Smooth muscle cell of the brain vasculature (primary cell): ENCODE measurements at places on chromosomes 1 and 21.

GRCh38 chr1:176543360-176544129 is 80.6 kb downstream of the PAPPA2 start:
- DNase-seq: no peak

GRCh38 chr21:45588871-45589491 is 46.7 kb upstream of the SLC19A1 start:
- DNase-seq: no peak

DNA sequence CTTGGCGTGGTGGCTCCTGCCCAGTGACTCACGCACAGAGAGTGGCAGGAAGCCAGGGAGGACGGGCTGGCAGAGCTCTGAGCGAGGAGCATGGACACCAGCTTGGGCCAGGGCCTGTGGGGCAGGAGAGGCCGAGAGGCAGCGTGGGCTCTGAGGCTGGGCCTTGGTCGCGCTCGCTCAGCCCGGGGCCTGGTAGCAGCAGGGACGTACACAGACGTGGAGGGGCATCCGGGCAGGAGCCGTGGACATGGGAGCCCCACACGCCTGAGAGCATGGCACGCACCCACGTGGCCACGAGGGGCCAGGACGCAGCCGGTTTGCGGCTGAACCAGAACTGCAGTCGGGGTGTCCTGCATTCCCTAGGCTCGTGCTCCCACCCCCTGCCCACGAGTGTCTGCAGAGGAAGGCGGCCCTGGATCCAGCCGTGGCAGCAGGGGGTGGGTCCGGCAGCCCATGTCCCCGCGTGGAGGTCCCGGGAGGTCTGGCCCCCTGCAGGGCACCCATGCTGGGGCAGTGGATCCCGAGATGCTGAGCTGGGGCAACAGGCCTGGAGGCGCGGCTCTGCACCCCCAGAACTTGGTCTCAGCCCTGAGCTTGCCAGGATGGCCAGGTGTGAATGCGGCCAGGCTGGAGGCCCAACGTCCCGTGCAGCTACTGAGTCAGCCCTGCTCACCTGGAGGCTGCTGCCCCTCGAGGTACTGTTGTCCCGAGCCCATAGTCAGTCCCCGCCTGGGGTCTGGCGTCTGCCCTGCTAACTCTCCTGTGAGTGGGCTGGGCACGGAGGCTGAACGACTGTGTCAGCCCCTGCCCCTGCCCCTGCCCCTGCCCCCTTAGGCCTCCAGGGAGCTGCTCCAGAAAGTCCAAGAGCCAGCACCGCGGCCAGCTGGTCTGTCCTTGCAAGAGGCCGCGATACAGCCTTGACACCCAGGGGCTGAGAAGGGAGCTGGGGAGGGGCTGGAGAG is 61.6 kb downstream of the SLX9 start:
- no peak for DNase-seq

- no peak for DNase-seq
Measured at GRCh38 chr1:61237147-61237546, 154.8 kb downstream of the NFIA start.

- DNase-seq: no peak
Measured at GRCh38 chr1:224054012-224054411, 59.9 kb upstream of the FBXO28 start.

- no peak for DNase-seq
Measured at GRCh38 chr1:8525216-8525557, 207.3 kb downstream of the SLC45A1 start.

DNA sequence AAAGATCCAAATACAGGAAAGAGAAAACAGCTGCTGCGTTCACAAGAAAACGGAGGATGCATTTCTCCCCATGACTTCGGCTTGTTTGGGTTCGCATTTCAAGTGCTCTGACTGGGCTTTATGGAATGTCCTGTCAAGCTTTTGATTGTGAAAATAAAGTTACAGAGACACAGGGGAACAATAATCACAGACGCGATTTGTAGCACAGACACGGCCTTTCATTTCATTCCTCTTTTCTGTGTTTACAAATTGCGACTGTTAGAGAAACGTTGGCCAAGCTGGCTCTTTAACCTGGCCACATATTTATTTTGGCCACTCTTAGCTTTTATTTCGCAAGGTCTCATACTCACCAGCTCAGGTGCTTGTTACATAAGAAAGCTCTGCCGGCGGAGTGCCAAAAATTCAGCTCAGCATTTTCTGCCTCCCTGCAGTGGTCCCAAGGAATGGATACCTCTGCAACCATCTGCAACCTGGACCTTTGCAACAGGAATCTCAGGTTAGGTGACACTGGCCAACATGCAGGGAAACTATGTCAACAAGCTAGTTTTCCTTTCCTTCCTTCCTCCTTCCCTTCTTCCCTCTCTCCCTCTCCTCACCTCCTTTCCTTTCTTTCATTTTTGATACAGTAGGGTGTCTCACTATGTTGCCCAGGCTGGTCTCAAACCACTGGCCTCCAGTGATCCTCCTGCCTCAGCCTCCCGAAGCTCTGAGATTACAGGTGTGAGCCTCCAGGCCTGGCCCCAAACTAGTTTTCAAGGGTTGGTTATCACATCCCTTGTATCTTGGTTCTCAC is 58.2 kb upstream of the SLC45A1 start:
- DNase-seq: no peak

GRCh38 chr1:41894101-41894807 is 24.5 kb downstream of the HIVEP3 start:
- no peak for DNase-seq

- no peak for DNase-seq
Measured at GRCh38 chr21:36551731-36552433, 72.0 kb upstream of the CLDN14 start.

DNA sequence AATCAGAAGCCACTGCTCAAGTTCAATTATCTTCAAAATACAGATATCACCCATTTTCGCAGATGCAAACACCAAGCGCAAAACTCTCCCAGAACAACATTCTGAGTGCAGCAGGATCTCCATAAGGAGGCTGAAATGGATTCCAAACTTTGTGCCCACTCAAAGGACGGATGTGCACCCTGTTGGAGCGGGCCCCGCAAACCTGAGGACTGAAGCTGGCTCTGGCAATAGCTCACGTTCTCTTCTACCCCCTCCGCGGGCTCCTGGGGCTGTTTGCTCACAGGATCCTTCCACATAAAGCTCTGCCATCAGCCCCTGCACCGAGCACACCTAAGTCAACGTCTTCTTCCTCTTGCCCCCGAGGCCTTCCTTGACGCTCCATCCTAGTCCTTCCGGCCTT is 11.7 kb upstream of the RCSD1 start:
- DNase-seq: no peak

- DNase-seq: no peak
Measured at GRCh38 chr1:203183828-203184227, 2.7 kb downstream of the CHI3L1 start.

DNA sequence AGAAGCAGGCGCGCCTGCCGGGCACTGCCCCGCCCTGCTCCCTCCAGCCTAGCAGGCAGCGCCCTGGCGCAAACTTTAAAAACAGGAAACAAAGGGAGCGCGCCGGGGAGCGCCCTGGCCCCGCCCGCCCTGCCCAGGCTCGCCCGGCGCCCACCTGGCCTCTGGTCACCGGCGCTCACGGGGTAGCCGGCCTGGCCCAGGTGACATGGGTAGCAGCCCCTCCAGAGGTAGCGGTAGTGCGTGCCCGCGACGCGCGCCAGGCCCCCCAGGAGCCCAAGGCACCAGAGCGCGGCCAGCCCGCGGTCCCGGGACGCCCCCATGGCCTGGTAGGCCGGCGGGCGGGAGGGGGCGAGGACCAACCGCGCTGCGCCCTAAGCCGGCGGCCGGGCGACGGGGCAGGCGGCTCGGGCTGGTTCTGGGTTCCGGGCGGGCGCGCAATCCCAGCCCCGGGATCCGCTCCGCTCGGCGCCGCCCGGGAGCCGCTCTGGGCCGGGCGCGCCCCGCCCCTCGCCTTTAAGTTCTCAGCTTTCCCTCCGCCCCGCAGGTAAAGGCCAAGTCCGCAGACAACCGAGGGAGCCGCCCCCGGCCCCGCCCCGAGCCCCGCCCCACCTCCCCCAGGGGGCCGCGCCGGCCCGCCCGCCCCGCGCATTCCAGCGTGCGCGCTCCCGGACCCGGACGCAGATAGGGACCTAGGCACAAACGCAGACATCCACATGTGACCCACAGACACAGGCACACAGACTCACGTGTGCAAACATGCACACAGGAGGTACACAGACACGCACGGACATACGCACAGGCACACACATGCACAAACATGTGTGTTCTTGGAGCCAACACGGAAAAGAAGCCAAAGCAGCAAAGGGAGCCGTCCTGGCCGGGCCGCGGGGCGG is 76.7 kb downstream of the ARHGEF16 start:
- DNase-seq: no peak

GRCh38 chr1:239448911-239449310 is 62.5 kb downstream of the CHRM3 start:
- DNase-seq: no peak

- DNase-seq: no peak
Measured at GRCh38 chr1:162235241-162235800, 141.3 kb downstream of the SPATA46 start.

DNA sequence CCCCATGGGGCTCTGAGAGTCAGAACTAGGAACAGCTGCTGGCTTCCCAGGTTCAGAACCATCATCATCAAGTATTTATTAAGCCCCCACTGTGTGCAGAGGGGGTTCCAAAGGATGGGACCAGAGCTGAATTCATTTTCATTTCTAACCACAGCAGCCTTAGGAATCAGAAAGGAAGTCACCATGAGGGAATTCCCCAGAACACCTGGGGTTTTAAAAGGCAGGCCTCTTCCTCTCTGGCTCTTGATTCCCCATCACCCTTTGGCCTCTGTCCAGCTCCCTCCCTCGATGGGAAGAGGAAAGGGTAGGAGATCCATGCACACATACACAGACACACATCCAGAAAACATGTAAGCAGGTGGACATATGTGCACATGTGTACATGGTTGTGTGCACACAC is 1.3 kb upstream of the KCNN3 start:
- DNase-seq: no peak

GRCh38 chr1:152167835-152168534 is 9.0 kb upstream of the RPTN start:
- no peak for DNase-seq

GRCh38 chr1:92504291-92505014 is 17.7 kb upstream of the GFI1 start:
- DNase-seq: no peak

DNA sequence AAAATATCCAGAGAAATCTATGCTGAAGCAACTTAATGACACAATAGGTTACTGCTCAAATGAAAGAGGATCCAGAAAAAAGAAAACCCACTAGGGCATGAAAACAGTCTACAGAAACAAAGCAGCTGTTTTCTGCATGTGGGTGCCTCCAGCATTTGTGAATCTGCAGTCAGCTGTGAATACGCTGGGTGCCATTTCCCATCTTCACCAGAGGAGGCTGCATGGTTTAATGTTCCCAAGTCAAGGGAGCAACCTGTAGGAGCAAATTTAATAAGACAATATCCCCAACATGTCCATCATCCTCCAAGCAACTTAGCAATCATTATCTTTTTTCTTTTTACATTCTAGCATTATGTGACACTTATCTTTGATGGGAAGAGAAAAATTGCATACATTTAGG is 396.6 kb downstream of the BRINP2 start:
- no peak for DNase-seq

GRCh38 chr21:29195981-29196669 is 65.7 kb downstream of the MAP3K7CL start:
- DNase-seq: no peak

- DNase-seq: no peak
Measured at GRCh38 chr1:74412244-74412643, 100.2 kb downstream of the LRRC53 start.

- no peak for DNase-seq
Measured at GRCh38 chr1:203911806-203912205, 50.4 kb downstream of the SNRPE start.

GRCh38 chr1:97902067-97902466 is 18.8 kb downstream of the DPYD start:
- DNase-seq: no peak

GRCh38 chr1:175218786-175219434 is 26.3 kb upstream of the KIAA0040 start:
- DNase-seq: no peak

DNA sequence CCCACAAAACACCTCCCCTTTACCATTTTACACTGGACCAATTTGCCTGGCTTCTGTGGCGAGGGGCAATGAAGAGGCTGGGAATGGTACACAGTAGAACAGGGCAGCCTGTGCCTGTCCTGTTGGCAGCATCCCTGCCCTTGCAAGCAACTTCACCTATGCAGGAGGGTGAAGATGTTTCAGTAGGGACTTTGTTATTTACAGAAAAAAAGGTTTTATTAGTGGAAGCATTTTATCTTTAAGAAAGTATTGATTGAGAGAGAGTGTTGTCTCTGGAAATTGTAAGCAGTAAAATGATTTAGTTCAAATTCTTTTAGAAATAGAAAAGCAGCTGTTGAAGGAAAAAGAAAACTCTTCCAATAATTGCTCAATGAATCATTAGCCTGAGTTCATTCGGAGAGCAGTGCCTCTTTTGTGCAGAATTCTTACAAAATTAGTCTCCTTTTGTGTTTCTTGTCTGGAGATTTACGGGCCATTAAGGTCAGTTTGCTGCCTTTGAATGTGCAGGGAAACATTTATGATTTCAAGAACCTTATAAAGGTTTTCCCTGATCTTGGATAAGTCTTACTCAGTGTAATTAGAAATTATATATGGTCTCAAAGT is 49.1 kb downstream of the HHAT start:
- no peak for DNase-seq

- no peak for DNase-seq
Measured at GRCh38 chr1:54987919-54988705, 7.7 kb downstream of the TMEM61 start.

DNA sequence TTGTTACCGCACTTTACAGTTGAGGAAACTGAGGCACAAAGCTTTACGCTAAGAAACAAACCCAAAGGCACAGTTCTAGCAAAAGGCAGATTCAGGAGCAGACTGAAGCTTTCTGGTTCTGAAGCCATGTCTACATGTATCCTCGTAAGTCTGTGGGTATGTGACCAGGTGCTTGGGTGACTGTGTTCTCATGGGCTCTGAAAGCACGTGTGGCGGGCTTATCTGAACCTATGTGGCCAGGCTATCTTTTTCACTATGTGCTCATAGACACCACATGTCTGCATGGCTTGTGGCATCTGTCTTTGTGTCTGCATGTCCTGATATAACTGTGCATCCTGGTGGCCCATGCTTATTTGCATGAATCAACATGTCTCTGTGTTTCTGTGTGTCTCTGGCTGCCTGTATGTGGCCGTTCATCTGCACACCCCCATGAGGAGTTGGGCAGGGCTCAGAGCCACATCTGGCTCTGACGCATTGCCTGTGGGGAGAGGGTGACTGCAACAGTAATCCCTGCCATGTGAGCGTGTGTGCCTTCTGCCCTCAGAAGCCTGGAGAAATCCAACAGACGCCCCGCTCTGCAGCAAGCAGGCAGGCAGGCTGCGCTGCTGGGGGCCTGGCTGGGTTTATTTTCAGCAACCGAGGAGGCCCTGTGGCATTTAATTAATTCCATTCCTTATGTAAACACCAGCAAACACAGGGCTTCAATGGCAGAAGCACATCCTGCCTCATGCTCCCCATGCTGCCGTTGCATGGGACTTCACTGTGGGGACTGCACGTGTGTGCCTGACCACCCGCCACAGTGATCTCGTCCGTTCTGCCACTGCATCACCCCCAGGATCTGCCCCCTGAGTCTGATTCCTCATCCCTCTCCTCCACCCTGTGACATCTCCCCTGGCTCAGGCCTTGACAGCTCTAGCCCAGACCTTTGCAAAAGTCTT is 115.4 kb downstream of the TRABD2B start:
- peak; percentile 61 for DNase-seq
